ENCODE measurements at places on chromosomes 11 and 22.

DNA sequence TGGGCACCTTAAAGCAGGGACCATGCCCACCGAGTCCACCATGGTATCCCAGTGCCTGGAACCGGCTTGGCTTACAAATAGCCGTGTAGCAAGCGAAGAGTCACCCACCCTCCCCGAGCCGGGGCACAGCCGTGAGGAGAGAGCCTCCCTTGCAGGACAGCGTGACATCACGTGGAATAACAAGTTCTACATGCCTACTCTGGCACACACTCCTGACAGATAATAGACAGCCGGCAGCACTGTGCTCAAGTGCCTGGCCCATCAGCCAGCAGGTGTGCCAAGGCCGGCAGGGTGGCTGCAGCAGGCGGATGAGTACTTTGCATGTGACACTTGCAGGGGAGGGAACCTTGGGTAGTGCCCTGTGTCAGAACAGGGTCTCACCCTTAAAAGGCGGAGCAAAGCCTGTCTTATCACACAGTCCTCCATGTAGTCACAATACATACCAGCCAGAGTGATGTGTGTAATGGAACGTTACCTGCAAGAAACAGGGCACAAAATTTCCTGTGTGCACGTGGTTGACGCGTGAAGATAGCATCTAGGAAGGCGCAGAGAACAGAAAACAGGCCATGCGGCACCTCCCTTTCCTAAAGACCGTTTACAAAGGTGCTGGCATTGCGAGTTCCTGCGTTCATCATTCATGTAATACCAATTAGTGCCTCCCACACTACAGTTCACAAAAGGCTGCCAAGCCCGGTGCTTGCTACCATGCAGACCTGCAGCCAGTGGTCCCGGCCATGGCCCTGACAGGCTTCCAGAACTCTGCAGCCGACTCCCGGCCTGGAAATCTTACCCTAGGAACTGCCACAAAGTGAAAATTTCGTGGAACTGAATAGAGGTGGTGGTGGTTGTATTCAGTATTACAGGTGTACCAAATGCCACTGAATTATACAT lies 16.4 kb downstream of the TOM1 start:
- DNase-seq: no peak

GRCh38 chr11:72562431-72562830 lies 111.8 kb downstream of the PDE2A start:
- DNase-seq: no peak

DNA sequence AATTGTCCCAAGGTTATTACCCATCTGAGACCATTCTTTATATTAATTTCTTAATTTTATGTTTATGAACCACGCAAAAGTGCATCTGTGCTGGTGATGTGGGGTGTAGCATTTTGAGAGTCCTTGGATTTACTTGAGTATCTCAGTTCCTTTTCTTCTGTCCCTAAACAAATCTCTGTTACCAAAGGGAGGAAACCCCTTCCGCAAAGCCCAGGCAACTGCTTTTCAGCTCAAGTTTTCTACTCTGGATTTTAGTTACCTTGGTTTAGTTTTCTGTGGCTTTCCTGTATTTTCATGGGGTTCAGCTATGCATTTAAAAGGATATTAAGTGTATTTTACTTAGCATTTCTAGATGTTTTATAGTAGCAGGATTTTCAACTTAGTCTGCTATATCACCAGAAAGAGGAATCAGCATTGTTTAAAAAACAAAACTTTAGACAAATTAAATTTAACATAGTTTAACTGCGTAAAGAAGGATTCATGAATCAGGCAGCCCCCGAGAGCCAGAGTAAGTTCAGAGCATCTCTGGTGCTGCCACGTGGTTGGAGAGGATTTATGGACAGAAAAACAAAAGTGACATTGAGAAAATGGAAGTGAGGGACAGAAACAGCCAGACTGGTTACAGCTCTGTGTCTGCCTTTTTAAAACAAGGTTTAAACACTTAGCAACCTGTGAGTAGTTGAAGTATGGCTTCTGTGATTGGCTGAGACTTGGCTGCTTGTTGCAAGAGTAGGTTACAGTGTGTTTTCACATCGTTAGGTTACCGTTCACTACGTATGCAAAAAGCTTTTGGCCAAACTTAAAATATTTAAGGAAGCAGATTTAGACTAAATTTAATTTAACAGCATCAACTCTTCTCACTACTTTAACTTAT lies 9.6 kb downstream of the ADM start:
- peak; percentile 83 for DNase-seq

DNA sequence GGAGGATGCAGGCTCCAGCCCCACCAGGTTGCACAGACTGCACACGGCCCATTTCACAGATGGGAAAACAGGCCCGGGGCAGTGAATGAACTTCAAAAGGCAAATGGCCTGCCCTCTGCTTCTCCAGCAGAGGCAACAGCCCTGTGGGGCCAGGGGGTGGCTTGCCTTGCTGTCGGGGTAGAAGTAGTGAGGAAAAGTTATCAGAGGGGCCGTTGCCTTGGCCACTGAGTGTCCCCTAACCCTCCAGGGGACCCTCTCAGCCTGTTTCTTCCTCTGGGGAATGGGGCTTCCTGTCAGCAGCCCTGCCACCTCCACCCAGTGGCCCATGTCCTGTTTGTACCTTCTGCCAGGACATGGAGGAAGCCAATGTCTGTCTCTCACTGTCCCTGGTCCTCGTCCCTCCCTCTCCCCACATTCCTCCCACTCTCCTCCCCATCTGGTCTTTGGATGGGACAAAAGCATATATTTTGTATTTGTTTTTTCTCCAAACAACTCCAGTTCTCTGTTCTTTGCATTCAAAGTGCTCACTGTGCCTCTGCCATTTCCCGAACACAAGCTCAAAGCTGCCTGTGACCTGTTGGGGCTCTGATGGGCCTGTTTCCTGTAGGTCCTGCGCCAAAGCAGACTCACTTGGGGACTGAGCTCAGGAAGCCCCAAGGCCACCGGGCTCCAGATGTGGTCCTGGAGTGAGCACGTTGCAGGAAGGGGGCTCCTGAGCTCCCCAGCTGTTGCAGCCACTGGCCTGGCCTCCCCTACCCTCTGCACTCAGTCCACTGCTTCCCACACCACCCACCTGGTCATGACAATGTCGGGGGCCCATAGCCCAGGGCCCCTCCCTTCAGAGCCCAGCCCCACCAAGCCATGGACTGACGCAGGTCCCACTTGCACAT lies 9.5 kb downstream of the MAP4K2 start:
- DNase-seq: no peak

GRCh38 chr11:129319751-129320150 lies 55.9 kb upstream of the BARX2 start:
- DNase-seq: no peak

GRCh38 chr22:31879585-31879984 lies 64.8 kb upstream of the YWHAH start:
- no peak for DNase-seq

GRCh38 chr11:72721689-72722049 lies 30.5 kb downstream of the ARAP1 start:
- peak; percentile 80 for DNase-seq
